ENCODE measurements at places on chromosomes 13 and 19.

- DNase-seq, result no peak
Observed at GRCh38 chr19:38303517-38304351, at the start of gene C19orf33. Gene C19orf33 (plus strand): TSS chr19:38304251. CDS start chr19:38304262, 11 bp downstream.

GRCh38 chr19:1933244-1933643, 7.7 kb upstream of the CSNK1G2 start:
- no peak for DNase-seq

DNA sequence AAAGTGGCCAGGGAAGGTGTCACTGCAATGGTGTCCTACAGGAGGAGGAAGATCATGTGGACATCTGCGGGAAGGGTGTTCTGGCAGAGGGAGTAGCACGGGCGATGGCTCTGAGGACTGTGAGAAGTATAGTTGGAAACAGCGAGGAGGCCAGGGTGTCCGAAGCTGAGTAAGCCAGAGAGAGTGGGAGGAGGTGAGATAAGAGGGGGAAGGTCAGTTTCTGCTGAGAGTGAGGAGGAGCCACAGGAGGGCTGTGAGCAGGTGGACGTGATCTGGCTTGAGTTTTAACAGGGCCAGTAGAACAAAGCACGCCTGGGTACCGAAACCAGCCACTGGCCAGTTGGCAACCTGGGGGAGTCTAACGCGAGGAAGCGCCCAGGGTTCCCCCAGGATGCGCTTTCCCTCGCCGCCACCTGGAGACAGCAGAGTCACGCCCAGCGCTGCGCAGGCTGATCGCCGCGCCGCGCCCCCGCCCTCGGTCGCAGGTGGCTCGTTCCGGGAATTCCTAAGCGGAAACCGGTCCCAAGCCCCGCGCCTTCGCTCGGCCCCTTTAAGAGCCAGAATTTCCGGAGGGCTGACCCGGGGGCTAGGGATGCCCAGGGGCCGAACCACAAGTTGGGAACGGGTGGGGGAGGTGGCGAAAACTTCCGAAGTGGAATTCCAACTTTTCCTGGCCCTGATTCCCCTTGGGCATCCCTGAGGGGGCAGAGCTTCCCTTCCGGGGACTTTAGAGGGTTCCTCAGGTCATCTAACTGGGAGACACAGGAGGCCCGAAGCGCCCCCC, 1.1 kb upstream of the LSR start:
- DNase-seq, result peak; percentile 94

DNA sequence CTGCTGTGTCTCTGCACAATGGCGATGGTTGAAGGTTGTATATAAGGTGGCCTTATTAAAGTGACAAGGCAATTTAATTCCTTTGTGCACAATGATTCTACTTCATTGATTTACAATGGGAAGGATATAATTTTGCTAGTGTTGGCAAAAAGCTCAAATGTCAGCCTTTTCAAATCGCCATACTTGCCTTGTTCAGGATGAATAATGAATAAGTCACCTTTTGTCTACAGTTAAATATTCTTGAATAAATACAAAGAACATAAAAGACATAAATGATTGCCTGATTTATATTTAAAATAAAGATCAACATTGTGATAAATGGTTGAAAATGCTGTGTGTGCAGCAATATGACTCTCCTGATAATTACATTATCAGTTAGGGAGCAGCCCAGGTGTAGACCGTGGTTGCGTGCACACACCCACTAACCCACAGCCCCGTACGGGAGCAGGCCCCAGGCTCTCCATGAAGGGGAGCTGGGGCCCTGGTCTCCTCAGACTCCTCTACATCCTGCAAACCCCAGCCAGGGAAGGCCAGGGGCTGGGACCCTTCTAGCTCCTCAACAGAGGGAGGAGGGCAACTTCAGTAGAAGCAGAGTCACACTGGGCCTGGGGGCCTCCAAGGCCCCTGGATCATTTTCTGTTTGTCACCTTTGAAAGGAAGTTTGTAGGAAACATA, 64.9 kb downstream of the TEX29 start:
- no peak for DNase-seq

DNA sequence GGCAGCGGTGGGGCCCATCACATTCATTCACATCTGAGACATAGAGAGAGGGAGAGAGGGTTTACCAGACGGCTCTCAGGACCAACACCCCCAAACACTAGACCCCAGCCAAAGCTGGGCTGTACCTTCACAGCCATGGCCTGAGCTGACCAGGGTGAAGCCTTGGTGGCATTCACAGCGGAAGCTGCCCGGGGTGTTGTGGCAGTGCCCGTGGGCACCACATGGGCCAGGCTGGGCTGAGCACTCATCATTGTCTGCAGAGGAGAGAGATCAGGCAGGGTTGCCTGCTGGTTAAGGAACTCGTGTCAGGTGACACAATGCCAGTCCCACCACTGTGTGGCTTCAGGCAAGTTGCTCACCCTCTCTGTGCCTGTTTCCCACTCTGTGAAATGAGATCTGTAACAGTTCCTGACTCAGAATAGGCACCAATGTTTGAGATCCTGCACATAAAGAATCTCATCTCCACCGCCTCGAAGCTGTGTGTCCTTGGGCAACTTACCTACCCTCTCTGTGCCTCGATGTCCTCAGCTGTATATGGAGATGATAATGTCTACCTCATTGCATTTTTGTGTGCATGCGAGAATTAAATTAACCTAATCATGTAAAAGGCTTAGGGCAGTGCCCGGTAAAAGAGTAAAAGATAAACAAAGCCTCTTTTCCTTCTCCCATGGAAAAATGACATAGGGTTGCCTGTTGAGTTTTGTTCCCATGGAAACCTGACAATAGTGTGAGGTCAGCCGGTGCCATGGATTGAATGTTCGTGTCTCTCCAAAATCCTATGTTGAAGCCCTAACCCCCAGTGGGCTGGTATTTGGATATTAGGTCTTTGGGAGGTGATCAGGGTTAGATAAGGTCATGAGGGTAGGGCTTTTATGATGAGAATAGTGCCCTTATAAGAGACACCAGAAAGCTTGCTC, 22.9 kb downstream of the CCL25 start:
- no peak for DNase-seq

- DNase-seq, result no peak
Observed at GRCh38 chr13:27797228-27797624, 4.9 kb downstream of the GSX1 start.

GRCh38 chr19:35755131-35755549, 1.7 kb downstream of the HSPB6 start:
- no peak for DNase-seq

GRCh38 chr19:33241530-33242101, 16.0 kb upstream of the SLC7A10 start:
- DNase-seq, result peak; percentile 68

GRCh38 chr19:40220674-40221073, 2.5 kb upstream of the TTC9B start:
- no peak for DNase-seq

DNA sequence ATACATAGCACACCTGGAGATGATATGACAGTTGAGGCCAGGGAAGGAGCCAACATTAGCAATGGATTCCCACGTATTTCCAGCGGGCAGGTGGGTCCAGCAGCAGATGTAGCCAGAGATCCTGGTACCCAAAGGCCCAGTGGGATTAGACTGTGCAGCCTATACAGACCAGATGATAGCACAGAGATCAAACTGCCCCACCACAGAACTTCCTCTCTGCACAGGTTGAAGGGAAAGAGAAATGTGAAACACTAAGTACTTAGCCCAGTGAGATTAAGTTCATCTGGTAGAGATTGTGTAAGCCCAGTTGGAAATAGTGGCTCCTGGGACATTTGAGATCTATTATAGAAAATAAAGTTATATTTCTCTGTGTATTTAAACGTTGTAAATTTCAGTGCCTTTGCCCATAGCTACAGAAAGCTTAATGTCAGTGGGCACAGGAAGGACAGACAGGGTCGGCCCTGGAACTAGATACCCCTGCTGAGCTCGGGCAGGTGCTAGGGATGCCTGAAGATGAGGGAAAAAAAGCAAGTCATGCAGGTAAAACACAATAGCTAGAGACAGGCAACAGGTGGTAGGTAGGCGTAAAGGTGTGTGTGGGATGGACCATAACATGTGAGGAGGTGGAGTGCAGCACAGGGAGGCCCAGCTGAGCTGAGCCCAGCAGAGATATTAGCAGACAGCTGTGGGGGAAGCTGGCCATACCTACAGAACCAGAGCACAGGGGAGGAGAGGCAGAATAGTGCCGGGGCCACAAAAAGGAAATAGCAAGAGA, 27.3 kb upstream of the SPATA13 start:
- DNase-seq, result no peak

- no peak for DNase-seq
Observed at GRCh38 chr13:77719128-77719527, 21.6 kb downstream of the SLAIN1 start.

GRCh38 chr13:90738881-90739280, 608.6 kb upstream of the MIR17HG start:
- DNase-seq, result no peak

DNA sequence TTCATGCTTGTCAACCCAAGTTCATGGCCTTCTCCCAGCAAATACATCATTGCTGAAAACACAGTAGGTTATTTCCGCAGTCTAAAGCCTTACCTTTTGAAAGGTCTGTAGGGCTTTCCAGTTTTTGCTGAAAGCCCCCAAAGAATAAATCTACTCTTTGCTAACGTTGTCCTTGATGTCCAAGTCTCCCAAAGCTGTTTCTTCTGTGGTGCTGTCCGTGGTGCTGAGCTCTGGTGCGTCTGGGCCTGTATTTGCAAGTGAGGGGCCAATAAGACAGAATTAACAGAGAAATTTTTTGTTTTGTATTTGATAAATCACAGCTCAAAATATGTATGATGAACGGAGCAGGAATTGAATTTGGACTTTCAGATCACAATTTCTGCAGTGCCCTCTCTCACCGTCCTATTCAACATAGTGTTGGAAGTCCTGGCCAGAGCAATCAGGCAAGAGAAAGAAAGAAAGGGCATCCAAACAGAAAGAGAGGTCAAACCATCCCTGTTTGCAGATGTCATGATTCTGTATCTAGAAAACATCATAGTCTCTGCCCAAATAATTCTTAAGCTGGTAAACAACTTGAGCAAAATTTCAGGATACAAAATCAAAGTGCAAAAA, 9.8 kb upstream of the LGALS16 start:
- DNase-seq, result no peak

DNA sequence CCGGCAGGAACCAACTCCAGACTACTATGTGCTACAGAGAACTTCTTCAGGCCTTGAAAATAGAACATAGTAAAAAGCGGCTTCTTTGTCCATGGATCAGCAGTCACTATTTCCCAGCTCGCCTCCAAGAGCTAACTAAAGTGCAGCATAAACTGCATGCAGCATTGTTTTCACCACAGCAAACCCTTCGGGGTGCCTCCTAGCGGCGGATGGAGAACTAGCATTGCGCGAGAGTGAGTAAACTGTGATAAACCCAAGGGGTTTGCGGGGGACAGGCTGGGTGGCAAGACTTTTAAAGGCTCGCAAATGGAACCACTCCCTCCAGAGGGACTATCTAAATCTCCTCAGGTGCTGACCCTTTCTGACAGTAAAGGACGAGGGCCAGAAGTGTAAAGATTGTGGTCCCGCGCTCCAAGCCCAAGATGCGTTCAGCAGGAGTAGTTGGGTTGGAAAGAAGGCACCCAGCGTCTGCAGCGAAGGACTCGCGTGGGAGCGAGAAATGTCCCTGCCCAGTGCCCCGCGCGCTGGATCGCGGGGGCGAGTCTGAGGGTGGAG, 21.5 kb upstream of the SGCG start:
- DNase-seq, result no peak

DNA sequence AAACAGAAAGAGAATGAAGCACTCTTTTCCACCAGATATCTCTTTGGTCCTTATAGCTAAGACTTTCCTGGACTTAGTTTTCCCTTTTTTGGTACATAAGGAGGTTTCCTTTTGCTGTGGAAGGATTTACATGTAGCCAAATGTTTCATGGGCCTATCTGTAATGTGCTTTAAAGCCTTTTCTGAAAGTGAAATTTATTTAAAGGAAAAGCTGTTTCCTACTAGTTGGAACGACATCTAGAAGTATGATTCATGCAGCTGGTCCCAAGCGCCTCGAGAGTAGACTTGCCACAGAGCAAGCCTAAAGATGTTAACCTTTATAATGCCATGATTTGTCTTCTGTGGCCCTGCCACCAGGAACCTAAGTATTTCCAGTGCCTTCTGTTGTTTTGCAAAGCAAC, 390.3 kb downstream of the DLEU7 start:
- DNase-seq, result no peak

- no peak for DNase-seq
Observed at GRCh38 chr19:38654628-38655055, 7.2 kb downstream of the ACTN4 start.

DNA sequence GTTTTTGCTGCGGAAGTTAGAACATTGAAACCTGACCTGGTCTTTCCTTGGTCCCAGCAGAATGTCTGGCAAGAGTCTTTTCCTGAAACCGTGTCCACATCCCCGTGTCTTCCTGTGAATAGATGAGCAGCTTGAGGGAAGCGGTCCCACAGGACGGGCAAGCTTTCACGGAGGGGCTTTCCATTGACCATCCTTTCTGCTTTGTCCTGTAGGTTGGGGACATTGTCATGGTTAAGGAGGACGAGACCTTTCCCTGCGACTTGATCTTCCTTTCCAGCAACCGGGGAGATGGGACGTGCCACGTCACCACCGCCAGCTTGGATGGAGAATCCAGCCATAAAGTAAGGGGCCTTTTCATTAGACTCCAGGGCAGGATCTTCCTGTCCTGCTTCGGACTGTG, 126.0 kb downstream of the ATP11A start:
- DNase-seq, result no peak

DNA sequence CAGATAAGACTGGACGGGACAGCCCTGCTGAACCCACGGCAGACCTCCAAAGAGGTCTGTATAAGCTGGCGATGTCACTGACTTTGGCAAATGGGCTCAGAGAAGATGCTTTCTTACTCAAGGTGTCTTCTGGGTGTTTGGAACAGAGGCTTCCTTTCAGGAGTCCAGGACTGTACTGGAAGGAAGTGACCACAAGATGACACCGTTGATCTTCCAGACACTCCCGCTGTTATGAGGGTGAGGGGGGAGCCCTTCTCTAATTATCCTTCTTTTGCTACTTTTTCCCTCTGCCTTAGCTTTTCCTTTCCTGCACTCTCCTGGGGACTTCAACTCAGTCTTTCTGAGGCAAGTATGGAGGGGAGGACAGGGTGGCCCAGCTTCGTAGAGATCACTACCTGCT, 65.2 kb upstream of the ZNF599 start:
- DNase-seq, result no peak

Data from left lobe of liver (tissue), 2 donors.